Lower lobe of right lung (tissue), 2 donors: ENCODE measurements at places on chromosomes 7 and 10. TPM values are rescaled to one million over a fixed set of nuclear protein-coding genes. Genes with fewer than 3 reads are reported as not detected.

GRCh38 chr10:7696545-7696944, 6.6 kb upstream of the ITIH2 start:
- DNase-seq, result peak; percentile 83
- H3K4me3 ChIP-seq, result no peak overlapping the region
- no peaks in the 10 kb centered on the region for H3K4me1 ChIP-seq
- no peaks in the 10 kb centered on the region for H3K36me3 ChIP-seq
- peaks cover 3% of the 10 kb centered on the region for H3K27me3 ChIP-seq

GRCh38 chr10:49579621-49580020, 30.5 kb upstream of the SLC18A3 start:
- no peak for DNase-seq
- no peaks in the 10 kb centered on the region for H3K36me3 ChIP-seq
- no peaks in the 10 kb centered on the region for H3K27me3 ChIP-seq
- H3K27ac ChIP-seq, result no peak overlapping the region
- H3K4me1 ChIP-seq, result no peaks in the 10 kb centered on the region
- no peak overlapping the region for H3K4me3 ChIP-seq

DNA sequence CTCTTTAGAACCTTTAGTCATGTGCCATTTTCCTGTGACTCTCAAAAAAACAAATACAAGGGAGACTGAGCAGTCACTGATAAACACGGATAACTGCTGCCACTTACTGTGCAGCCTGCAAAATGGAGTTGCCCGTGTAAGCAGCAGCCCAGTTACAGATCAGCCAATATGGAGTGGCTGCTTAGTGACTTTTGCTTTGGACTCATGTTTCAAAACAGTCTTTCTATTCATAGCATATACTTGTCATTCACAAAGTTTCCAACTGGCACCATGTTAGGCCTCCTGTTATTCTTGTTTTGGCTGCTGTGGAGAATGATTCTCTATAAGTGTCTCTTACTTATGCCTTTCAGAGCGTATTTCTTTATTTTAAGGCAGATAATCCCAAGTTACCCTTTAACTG, 3.0 kb downstream of the FAM204A start:
- H3K36me3 ChIP-seq, result peaks cover 31% of the 10 kb centered on the region
- H3K27me3 ChIP-seq, result no peaks in the 10 kb centered on the region
- no peak for DNase-seq
- no peak overlapping the region for H3K27ac ChIP-seq
- H3K4me3 ChIP-seq, result no peak overlapping the region

FGFR2 gene
- 59.2 TPM for total RNA-seq

DNA sequence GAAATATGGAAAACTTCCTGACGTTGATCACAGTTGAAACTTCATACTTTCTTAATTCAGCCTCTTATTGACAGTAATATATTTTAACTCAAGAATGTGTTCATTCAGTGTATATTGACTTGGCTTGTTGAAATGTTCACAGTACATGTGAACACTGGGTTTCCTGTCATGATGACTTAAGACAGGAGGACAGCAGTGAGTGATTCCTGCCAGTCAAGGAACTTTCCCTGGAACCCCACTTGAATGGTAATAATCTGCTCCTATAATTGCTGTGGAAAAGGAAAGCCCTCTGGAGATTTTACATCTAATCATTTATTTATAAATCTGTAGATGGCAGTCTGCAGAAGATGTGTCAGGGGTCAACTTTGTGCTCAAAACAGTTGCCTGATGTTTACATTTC, 216.5 kb downstream of the MGMT start:
- H3K27me3 ChIP-seq, result no peaks in the 10 kb centered on the region
- no peak overlapping the region for H3K4me3 ChIP-seq
- H3K27ac ChIP-seq, result no peak overlapping the region
- H3K4me1 ChIP-seq, result no peaks in the 10 kb centered on the region
- no peak for DNase-seq
- H3K36me3 ChIP-seq, result no peaks in the 10 kb centered on the region

GRCh38 chr7:18125476-18125875, 97.8 kb upstream of the PRPS1L1 start:
- no peak overlapping the region for H3K4me3 ChIP-seq
- no peak for DNase-seq
- H3K27me3 ChIP-seq, result no peaks in the 10 kb centered on the region
- H3K36me3 ChIP-seq, result no peaks in the 10 kb centered on the region
- no peak overlapping the region for H3K27ac ChIP-seq

DNA sequence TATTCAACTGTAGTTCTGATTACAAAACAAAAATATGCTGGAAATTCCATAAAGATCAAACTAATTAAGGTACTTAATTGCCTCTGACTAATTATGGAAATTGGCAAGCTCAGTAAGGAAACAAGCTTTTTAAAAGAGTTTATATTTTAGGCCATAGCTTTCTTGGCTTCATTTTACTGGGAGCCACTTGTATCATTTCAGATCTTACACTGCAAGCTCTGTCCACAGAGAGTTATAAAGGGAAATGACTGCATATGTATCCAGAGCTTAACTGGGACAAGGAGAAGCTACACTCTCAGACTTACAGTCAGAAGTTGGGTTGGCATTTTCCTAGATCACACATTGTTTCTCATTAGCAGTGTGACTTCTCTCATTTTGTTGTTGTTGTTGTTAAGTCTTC, 92.4 kb downstream of the LRRN3 start:
- no peak for DNase-seq
- H3K27me3 ChIP-seq, result no peaks in the 10 kb centered on the region
- H3K36me3 ChIP-seq, result no peaks in the 10 kb centered on the region
- no peak overlapping the region for H3K27ac ChIP-seq

GALNT17 gene
- 6.6 TPM for total RNA-seq

DNA sequence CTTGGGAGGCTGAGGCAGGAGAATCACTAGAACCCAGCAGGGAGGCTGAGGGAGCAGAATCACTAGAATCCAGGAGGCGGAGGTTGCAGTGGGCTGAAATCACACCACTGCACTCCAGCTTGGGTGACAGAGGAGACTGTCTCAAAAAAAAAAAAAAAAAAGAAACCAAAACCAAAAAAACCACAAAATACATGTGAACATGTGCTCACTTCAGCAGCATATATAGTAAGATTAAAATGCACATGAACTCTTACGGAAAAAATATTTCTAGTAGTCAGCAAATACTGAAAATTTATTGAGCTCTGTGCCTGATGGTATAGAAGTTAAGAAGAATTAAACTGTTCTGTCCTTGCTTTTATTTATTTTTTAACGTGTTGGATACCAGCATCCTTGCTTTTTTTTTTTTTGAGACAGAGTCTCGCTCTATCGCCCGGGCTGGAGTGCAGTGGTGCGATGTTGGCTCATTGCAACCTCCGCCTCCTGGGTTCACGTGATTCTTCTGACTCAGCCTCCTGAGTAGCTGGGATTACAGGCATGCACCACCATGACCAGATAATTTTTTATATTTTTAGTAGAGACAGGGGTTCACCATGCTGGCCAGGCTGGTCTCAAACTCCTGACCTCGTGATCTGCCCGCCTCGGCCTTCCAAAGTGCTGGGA, 9.6 kb upstream of the ZNF487 start:
- no peak for DNase-seq
- H3K4me1 ChIP-seq, result no peaks in the 10 kb centered on the region
- no peak overlapping the region for H3K4me3 ChIP-seq
- H3K27ac ChIP-seq, result no peak overlapping the region

- H3K36me3 ChIP-seq, result no peaks in the 10 kb centered on the region
- no peaks in the 10 kb centered on the region for H3K27me3 ChIP-seq
- H3K4me3 ChIP-seq, result no peak overlapping the region
- no peaks in the 10 kb centered on the region for H3K4me1 ChIP-seq
Observed at GRCh38 chr10:60607372-60607771, 170.9 kb upstream of the CDK1 start.

GRCh38 chr7:12770227-12770975, 83.0 kb downstream of the ARL4A start:
- peaks cover 25% of the 10 kb centered on the region for H3K4me1 ChIP-seq
- H3K4me3 ChIP-seq, result no peak overlapping the region
- no peak for DNase-seq
- no peaks in the 10 kb centered on the region for H3K27me3 ChIP-seq
- H3K36me3 ChIP-seq, result no peaks in the 10 kb centered on the region

GRCh38 chr10:8722835-8723234, 668.3 kb downstream of the GATA3 start:
- H3K4me1 ChIP-seq, result no peaks in the 10 kb centered on the region
- H3K36me3 ChIP-seq, result no peaks in the 10 kb centered on the region
- no peaks in the 10 kb centered on the region for H3K27me3 ChIP-seq
- H3K27ac ChIP-seq, result no peak overlapping the region
- DNase-seq, result no peak

GRCh38 chr7:90944021-90944420, 320.2 kb upstream of the FZD1 start:
- H3K27ac ChIP-seq, result no peak overlapping the region
- no peaks in the 10 kb centered on the region for H3K27me3 ChIP-seq
- no peaks in the 10 kb centered on the region for H3K36me3 ChIP-seq
- DNase-seq, result no peak

DNA sequence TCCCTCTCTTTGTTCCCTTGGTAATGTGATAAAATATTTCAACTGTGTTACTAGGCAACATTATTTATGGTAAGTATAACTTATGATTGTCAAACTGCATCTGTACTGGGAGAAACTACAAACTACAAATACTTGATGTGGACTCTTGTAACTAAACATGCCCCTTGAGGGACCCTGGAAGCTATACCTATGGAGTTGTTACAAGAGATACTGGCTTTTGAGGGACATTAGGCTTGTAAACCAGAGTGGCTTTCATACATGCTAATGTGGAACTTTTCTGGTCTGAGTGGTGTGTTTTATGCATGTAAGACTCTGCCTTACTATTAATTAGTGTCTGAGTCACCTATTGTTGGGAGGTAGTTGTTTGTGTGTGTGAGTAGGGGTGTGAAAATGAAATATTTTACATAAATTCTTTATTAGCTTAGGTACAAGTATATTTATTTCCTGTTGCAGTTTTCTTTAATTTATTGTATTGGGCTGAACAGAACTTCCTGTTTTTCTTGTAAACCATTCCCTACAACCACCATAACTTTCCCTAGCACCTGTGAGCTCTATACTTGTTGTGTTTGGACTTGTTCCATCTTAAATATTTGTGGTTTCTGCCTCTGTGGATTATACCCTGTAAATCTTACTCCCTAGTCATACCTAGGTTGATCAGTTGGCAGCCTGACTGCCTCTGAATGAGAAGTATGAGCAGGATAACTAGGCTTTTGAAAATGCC, 49.8 kb downstream of the STK31 start:
- no peaks in the 10 kb centered on the region for H3K36me3 ChIP-seq
- DNase-seq, result no peak
- peaks cover 4% of the 10 kb centered on the region for H3K4me1 ChIP-seq
- no peak overlapping the region for H3K4me3 ChIP-seq
- peak overlapping the region; percentile 4 for H3K27ac ChIP-seq

HMX3 gene
- not detected for total RNA-seq

HILPDA gene
- 13.1 TPM for total RNA-seq

PVRIG gene
- total RNA-seq, result not detected

TRIM56 gene
- total RNA-seq, result 61.9 TPM

PHYHIPL gene
- not detected for total RNA-seq

CNNM2 gene
- 12.1 TPM for total RNA-seq

ANXA8L1 gene
- total RNA-seq, result 15.7 TPM

GRCh38 chr10:108899670-108900069, 1023.6 kb downstream of the XPNPEP1 start:
- no peak overlapping the region for H3K4me3 ChIP-seq
- H3K27me3 ChIP-seq, result no peaks in the 10 kb centered on the region
- H3K27ac ChIP-seq, result no peak overlapping the region

- no peaks in the 10 kb centered on the region for H3K36me3 ChIP-seq
- H3K4me1 ChIP-seq, result no peaks in the 10 kb centered on the region
- DNase-seq, result no peak
- H3K27me3 ChIP-seq, result no peaks in the 10 kb centered on the region
Observed at GRCh38 chr10:132382231-132382922, 14.6 kb upstream of the PWWP2B start.

DNA sequence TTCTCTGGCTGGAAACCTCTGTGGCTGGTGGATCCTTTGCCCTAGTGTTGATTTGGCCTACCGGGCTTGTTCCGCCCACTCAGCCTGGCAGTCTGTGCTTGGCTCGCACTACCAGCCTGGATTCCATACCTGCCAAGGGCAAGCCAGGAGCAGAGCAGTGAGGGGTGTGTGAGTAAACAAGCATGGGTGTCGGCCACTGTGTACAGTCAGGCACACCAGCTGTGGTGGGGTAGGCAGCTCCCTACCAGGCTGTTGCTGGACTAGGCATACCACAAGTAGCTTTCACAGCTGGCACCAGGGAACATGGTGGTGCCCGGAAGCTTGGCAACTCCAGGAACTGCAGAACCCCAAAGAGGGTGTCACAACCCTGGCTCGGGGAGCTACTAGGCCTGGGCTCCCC, 942.9 kb upstream of the LRRN3 start:
- no peaks in the 10 kb centered on the region for H3K36me3 ChIP-seq
- no peaks in the 10 kb centered on the region for H3K27me3 ChIP-seq
- H3K4me3 ChIP-seq, result no peak overlapping the region
- H3K27ac ChIP-seq, result no peak overlapping the region
- no peaks in the 10 kb centered on the region for H3K4me1 ChIP-seq

DNA sequence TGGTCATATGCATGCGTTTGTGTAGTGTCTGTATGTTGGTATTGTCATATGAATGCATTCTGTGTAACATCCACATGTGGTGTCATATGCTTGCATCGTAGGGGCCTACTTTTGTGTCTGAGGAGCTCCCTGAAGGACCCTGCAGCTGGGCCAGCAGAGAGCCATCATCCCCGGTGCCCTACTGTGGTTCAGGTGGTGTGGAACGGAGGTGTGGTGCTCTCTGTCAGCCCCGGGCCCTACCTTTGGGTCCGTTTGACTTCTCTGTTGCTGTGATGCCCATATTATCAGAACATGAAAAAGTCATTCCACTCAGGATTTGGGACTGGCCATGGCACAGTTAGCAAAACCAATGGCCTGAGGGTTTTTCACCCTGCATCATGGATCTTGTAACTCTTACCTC, 217.9 kb downstream of the ADARB2 start:
- H3K27ac ChIP-seq, result no peak overlapping the region
- H3K36me3 ChIP-seq, result no peaks in the 10 kb centered on the region
- H3K27me3 ChIP-seq, result no peaks in the 10 kb centered on the region
- no peaks in the 10 kb centered on the region for H3K4me1 ChIP-seq
- no peak for DNase-seq

DNA sequence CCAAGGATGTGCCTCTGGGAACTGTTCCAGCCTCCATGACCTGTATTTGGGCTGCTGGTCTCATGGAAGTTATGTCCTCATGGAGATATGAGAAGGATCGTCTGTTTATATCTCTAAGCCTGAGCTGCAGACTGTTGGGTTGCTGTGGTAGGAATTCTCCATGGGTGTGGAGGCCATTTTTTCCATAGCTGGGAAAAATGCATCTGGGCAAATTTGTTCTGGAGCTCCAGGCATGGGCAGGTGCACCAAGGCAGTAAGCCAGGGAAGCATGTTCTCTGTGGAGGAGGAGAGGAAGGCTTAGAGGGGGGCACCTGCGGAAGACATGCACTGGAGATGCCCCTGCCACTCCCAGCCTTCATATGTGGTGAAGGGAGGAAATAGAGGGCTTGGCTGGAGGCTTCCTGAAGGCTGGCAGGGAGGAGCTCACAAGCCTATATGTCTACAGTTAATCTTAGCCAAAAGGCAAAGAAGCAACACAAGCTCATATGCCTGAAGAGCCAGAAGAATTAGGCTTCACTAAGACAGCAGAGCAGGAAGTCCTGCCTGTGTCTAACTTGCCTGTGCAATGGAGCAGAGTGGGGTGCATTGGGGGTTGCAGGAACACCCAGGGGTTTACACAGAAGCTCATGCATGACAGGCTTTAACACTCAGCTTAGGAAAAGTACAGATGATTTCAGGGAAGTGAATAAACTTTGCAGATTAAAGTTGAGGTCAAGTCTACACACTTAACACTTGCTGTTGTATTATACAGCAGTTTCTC, 35.1 kb upstream of the CXCL12 start:
- no peak for DNase-seq
- no peaks in the 10 kb centered on the region for H3K36me3 ChIP-seq
- H3K4me1 ChIP-seq, result no peaks in the 10 kb centered on the region
